Esophagus mucosa (tissue), 1 donor: ENCODE measurements at places on chromosomes 11 and 22.

DNA sequence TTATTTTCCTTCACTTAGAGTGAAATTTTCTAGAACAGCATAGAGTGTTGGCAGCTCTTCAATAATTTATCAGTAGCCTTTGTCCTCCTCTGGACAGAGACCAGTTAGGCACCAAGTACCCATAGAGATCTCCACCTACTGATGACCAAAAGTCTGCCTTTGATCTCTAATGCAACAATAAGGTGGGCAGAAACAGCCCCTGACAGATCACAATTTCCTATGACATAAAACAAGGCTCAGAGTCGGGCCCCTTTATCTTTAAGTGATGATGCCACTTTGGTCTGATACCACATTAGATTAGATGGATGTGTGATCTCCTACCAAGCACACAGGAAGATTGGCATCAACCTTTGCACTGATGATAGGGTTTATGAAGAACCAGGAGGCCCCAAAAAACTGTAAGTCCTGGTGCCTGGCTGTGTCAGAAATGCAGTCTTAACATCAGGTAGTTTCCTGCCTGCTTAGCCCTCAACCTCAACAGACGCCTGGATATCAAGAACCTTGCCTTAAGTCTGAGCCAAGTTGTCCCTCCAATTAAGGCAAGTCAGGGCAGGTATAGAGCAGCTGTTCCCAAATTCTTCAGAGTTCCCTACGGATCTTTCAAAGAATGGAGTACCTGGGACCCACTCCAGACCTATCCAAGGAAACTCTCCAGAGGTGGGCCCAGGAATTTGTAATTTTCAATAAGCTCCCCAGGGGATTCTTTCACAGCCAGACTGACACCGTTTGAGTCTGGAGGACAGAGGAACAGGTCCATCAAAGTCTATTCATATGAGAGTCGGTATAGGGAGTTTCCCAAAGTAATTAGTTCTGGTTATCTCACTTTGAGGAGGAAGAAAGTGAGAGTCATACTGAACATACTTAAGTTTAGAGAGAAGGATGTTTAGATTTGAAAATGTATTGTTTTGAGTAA, 30.6 kb upstream of the TMPRSS4 start:
- no peak for ATAC-seq

DNA sequence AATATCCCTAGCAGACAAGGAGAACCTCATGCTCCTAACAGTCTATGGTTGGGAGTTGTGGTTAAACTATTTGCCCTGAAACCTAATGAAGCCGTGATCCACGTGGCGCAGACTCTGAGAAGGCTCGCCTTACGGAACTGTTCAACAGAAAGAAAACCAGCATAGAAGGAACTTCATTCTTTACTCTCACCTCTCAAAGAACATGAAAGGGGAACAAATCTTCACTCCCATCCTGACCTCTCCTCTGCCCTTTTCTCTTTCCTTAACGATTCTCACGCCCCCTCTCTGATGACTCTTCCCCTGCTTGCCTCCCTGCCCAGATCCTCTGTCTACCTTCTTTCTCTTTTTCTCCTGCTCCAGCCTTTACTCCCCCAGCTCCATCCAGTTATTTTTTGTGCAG, 54.2 kb downstream of the IRAG1 start:
- no peak for ATAC-seq

GRCh38 chr11:16862726-16863125, 124.3 kb downstream of the C11orf58 start:
- ATAC-seq, result no peak

DNA sequence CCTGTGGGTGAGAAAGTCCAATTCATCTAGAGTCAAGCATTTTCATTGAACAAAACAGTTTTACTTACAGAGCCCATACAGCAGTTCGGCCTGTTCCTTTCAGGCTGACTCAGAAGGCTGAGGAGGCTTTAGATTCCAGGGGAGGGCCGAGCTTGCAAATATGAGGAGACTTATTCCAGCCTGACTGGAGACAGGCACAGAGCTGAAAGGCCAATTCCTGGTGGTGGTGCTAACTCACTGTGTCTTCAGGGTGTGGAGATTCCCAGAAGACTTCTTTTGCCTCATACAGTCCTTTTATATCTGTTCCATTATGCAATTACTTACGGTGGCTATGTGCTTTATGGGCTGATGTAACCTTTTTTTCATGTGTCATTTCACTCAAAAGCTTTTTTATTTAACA, at the start of gene OR51E2:
OR51E2 (minus strand) TSS at position 269 of the 400 bp plus-strand sequence. CDS start 15,142 bp downstream, outside the sequence.
- ATAC-seq, result no peak

DNA sequence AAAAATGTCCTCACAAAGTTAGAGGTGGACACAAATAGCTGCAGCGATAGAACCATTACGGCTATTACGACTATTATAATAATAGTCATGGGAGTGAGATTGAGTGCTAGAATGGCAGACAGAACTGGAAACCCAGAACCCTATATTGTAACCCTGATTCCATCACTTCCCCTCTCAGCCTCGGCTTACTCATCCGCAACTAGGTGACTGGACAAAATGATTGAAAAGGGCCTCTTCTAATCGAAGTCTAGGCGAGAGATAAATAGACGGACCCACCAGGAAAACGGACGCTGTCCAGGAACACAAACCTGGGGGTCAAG, 629 bp downstream of the PSMA1 start:
- ATAC-seq, result peak; percentile 19

DNA sequence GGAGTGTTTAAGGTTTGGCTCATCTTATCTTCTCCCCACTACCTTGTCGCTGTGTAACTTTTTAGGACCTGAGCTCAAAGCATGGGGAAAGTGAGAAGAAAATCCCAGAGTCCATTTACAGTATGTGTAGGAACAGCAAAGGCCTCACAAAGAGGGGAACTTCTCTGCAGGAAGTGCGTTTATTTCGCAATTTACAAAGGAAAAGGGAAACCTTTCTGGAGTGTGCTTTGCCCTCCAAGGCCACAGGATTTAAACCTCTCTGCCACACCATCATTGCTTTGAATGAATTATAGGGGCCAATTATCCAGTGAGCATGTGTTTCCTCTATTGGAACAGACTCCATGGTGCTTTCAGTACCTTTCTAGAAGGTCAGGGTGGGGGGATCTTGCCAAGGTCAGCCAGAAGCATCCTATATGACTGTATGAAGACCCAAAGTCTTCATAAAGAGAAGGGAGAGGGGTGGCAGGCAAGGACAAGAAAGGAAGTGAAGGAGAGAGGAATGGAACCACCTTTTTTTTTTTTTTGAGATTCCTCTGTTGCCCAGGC, 68.1 kb upstream of the LMO2 start:
- no peak for ATAC-seq

DNA sequence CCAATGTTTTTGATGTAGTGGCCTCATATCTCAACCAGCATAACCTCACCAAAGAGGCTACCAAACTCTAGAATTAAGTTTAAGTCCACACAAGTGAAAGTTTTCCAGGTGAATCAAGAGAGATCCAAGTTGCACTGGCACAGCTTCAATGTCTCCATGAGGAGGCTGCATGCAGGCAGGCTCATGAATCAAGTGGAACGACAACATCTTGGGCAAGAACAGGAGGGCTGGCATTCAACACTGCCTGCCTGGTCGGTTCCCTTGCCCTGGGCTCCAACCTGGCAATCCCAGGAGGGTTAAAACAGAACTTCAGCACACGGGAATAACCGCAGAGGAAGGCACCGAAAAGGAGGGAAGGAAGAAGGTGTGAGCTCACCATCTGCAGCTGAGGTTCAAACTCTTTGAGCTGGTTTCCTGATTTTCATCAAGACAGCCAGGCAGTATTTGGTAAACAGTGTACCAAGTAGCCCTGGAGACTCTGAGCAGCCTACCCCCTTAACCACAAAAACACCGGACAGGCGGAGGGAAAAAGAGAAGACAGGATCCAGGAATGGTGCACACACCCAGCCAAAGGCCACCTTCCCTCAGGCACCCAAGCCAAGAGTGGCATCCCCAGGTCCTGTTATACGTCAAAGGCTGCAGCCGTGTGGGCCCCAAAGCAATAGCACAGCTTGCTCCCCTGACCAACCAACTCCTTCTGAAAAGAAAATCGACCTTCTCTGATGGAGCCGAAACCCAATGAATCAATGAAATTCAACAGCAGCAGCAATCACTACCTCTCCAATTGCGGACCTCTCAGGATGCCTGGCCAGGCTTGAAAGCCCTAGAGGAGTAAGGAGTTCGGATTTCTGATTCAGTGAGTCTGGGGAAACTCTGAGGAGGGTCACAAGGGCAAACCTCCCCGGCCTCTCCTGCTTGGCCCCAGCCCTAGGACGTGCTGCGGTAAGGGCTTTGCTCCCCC, 1.3 kb downstream of the PACSIN2 start:
- peak; percentile 1 for ATAC-seq

- ATAC-seq, result no peak
Measured at GRCh38 chr11:86798988-86799387, 1.4 kb upstream of the PRSS23 start.
